ENCODE measurements at places on chromosomes 7 and 10.

DNA sequence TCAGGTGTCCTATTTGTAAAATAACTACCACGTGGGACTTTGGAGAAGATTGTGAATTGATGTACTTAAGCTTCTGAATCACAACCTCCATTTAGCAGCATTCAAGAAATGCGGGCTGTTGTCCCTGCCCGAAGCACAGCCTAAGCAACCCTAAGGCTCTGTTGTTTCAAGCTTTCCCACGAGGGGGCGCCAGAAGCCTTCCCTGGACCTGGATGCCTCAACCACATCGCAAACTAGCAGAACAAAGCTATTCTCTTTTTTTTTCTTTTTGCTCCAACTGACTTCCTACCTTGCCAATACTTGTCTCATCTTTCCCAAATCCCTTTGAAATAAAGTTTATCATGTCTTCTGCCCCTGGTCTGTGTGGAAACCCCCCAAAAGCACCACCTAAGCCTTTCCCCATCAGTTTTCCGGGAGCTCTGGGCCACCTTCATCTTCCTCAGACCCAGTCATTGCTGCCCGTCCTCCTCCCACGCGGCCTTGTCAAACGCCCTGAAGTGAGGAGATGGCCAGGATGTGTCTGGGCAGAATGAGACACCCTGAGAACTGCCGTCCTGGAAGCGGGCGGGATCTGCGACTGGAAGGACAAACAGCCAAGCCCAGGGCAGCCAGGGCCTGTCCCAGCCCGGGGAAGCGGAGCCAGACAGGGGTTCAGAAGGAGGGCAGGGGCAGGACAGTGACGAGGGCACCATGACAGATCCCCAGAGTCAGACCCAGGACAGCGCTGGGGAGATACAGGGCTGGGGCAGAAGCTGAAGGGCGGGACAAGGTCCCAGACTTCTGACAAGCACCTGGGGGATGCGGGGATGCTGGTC is 112.7 kb downstream of the SLIT1 start:
- DNase-seq, result peak; percentile 67

DNA sequence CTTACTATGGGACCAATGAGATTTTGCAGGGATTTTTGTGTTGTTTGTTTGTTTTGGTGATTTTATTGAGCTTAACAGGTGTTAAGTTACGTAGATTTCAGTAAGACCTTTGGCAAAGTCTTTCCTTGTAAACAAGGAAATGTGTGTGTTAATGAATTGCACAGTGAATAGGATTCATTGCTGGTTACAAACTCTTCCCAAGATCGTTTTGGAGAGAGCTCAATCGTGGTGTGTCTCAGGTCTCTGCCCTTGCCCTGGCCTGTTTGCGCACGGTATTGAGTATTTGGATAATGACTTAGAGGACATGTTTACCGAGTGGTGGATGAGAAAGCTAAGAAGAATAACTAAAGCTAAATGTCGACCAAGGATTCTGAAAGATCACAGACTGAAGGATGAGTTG is 41.9 kb downstream of the PRPF18 start:
- no peak for DNase-seq

GRCh38 chr10:19812976-19813375 is 3.3 kb upstream of the PLXDC2 start:
- DNase-seq, result no peak

DNA sequence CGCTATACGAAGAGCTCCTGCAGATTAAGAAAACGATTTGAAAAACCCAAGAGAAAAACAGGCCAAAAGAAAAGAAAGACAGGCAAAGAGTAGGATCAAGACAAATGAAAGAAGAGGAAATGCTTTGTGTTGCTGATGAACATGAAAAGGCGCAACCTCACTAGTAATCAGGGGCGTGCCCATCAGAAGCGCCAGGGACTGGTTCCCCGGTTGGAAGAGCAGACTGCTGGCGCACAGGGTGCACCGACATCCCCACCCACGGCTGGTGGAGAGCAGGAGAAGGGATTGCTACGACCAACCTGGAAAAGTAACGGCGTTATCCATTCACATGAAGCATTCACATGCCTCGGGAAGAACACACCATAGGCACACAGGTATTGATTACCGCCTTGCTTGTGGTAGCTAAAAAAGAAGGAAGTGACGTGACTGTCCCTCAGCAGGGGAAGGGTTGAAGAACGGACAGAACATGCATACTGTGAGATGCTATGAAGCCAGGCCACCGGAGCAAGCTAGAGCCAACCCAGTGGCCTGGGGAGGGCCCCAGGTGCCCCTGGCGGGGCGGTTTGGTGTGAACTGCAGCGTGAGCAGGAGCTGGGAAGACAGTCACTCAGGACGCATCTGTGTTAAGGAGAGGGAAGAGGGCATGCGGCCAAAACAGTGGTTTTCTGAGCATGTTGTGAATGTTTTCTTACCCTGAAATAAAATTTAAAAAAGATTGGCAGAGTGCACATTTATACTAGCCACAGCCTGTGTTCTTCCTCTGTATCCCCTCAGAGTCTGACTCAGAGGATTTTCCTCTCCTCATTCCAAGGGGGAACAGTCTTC is 18.3 kb downstream of the AGAP3 start:
- DNase-seq, result no peak

- DNase-seq, result no peak
Measured at GRCh38 chr10:130713135-130713534, 576.9 kb downstream of the GLRX3 start.

GRCh38 chr10:78717200-78717599 is 351.6 kb upstream of the ZMIZ1 start:
- no peak for DNase-seq

DNA sequence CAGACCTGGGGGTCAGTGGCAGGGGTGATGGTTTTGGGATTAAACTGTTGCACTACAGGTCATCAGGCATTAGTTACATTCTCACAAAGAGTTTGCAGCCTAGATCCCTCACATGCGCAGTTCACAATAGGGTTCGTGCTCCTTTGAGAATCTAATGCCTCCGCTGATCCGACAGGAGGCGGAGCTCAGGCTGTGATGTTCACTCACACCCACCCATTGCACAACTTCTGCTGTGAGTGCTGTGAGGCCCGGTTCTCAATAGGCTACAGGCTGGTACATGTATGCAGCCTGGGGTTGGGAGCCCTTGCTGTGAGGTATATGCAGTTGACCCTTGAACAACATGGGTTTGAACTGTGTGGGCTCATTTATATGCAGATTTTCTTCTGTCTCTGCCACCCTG is 416.4 kb downstream of the GFRA1 start:
- no peak for DNase-seq

DNA sequence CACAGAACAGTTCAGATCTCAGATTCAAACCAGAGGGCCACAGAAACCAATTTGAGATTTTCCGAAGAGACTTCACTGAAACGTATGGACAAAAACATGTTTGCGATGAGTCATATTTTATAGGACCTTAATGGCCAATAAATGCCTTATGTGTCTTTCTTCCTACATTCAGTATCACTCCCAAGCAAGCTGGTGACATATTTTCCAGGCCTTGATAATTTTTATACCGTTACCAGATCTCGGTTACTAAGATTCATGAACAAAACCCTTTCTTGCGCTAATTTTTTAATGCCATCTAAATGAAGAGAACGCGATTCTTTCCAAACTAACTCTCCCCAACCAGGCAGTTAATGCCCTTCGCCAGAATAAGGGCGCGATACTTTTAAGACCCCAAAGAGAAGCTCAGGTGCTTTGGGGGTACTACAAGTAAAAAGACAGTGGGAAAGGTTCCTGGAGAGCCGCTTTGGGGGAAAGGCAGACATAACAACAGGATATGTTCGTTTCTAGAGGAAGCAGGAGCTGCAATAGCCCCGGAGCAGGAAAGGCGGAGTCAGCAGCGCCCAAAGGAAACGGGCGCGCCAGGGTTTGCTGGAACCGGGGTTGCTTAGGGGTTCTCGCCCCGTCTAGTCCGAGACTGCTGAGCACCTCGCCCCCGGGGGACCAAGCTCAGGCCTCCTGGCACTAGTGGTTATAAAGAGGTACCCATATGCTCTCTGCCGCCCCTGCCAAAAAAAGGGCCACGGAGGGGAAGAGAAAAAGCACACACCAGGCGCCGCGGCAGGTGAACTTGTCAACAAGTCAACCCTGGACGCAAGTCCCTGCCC is 884 bp downstream of the ICA1 start:
- no peak for DNase-seq

DNA sequence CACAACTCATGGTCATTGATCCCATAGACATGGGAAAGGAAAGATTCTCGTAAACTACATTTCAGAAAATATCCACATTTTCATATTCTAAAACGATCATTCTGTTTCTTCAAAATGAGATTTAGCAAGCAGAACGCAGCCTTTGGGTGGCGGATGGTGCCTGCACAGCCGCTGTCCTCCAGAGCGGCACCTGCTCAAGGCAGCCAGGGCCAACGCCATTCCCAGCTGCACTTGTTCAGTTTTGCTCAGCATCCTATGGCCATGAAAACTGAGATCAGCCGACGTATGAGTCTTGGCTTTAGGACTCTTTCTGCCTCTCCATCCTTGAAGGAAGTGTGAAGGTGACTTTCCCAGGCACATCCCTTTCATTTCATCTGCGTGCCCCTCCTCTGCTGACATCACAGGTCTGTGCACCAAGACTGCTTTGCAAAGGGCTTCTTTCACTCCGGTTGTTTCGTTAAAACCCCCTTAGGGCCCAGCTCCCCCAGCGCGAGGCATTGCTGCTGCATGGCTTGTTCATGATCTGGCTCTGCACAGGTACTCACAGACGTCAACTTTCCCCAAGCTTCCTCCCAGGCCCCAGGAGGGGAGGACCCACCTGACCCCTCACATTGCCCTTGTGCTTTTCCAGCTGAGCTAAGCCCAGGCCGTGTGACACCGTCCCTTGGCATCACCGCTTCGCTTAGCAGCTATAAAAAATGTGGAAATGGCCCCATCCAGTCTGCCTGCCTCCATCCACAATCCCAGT is 37.2 kb downstream of the TCERG1L start:
- no peak for DNase-seq

DNA sequence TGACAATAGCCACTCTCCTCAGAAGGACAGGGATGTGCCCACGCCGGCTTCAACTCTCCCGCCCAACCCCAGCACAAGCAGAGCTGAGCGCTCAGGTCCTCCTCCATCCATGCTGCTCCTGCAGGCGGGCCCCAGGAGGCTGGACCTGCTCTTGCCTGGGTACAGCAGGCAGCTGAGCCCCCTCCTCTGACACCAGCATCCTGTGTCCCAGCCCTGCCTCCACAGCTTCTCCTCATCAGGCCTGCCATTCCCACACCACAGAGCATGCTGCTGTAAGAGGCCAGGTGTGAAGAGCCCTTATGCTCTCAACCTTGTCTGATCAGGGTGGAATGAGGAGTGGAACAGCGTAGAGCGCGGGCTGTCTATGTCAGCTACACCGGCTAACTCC is 302.2 kb downstream of the PTPRN2 start:
- DNase-seq, result no peak

DNA sequence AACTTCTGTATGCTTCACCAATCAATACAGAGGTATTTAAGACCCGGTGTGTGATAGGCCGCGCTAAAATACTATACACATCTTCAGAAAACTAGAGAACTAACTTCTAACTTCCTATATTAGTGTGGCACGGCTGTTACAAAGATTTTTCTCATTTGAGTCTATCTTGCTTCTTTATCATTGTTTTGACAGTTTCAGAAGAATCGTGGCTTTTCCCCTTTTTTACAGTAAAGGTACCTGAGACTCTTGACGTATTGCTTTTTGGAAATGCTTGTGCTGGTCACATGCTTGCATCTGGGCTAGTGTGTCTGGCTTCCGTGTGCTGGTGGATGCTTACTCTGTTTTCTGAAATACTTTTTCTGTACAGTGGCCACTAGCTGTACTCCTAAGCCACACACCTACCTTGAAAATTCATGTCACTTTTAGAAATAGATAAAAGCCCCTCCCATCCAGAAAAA is 12.7 kb downstream of the IKZF1 start:
- DNase-seq, result no peak

- no peak for DNase-seq
Measured at GRCh38 chr7:107900496-107901015, 9.6 kb downstream of the DLD start.

DNA sequence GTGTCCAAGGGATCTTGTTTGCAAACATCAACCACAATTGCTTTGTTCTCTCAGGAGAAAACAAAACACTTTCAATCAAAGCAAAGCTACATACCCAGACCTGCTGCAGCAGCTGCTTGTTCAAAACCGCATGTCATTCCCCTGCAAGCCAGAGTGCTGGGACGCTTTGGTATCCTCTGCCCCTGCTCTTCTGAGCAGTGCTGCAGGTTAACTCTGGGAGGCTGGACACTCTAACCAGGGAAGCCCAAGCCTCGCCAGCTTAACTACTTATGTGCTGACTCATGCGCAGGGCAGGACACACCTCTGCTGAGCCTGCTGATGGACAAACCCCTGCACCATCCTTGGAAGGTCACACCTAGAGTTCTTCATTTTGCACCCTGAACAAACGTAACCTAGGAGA is 28.2 kb upstream of the ASAH2 start:
- DNase-seq, result no peak

- DNase-seq, result no peak
Measured at GRCh38 chr7:5564894-5565293, 141.3 kb upstream of the TNRC18 start.

DNA sequence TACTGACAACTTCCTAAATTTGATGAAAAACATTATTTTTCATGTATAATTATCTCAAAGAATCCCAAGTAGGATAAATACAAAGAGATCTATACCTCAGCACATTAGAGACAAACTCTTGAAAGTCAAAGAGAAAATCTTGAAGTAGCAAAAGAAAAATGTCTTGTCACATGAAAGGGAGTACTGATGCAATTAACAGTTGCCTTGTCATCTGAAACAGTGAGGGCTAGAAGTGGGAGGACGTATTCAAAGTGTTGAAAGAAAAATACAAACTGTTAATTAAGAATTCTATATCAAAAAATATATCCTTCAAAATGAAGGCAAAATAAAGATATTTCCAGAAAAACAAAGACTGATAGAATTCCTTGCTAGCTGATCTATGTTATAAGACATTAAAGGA is 35.5 kb upstream of the ARHGAP22 start:
- DNase-seq, result no peak

GRCh38 chr7:22726345-22726906 is 574 bp upstream of the IL6 start:
- peak; percentile 9 for DNase-seq

DNA sequence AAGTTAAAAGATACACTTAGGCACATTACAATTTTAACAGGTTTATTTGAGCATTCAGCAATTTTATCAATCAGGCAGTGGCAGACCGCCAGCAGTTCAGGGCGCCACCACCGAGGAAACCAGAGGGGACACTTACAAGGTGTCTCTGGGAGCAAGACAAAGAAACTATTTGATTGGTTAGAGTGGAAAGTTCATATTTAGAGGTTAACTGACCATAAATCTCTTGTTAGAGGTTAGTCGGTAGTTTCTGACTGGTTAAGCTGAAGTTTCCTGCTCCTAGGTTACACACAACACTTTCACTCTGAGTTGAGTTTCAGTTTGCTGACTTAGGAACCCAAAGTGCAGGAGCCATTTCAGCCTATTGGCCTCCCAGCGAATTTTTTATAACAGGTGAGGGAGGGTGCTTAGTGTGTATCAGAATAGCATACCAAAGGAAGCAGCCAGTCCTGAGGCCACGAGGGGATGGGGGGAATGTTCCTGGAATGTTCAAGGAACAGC is 10.8 kb upstream of the PVRIG start:
- no peak for DNase-seq
